Heart left ventricle (tissue), 16 donors: ENCODE measurements at places on chromosomes 5 and 9. TPM values are rescaled to one million over a fixed set of nuclear protein-coding genes. Genes with fewer than 3 reads are reported as not detected.

GRCh38 chr5:80761966-80762365 is 107.2 kb upstream of the DHFR start:
- no peak for DNase-seq

- DNase-seq = no peak
Observed at GRCh38 chr9:85067792-85068191, 398.3 kb downstream of the NTRK2 start.

- no peak for DNase-seq
Observed at GRCh38 chr9:34984049-34984448, 5.5 kb upstream of the DNAJB5 start.

DNA sequence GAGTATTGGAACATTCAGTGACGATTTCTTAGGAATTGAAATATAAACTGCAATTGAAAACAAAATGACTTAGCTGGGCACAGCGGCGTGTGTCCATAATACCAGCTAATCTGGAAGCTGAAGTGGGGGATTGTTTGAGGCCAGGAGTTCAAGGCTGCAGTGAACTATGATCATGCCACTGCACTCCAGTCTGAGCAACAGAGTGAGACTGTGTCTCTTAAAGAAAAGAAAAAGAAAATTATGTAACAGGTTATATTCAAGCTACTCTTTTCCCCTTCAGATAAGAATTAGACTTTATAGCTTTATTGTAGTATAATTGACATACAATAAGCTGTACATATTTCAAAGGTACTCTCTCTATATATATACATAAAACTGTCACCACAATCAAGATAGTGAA is 6.4 kb downstream of the SLC26A2 start:
- no peak for DNase-seq

DNA sequence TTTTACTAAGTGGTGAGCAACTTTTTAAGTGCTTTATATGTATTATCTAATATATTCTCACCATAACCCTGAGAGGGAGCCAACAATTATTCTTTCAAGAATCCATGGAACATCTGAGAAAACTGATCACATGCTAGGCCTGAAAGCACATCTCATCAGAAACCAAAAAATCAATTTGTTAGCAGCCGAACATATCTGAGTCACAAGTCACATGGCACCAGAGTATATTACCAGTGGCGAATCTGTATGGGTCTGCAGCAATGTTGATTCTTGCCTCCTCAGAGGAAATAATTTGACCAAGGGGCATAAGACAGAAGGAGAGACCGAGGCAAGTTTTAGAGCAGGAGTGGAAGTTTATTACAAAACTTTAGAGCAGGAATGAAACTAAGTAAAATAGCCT is 25.3 kb upstream of the SIL1 start:
- DNase-seq = no peak

- DNase-seq = peak; percentile 35
Observed at GRCh38 chr9:91421971-91422757, 1.5 kb downstream of the NFIL3 start.

- peak; percentile 32 for DNase-seq
Observed at GRCh38 chr9:113808391-113809358, 67.4 kb upstream of the ZNF618 start.

GRCh38 chr9:28542928-28543327 is 969.6 kb upstream of the C9orf72 start:
- no peak for DNase-seq

DNA sequence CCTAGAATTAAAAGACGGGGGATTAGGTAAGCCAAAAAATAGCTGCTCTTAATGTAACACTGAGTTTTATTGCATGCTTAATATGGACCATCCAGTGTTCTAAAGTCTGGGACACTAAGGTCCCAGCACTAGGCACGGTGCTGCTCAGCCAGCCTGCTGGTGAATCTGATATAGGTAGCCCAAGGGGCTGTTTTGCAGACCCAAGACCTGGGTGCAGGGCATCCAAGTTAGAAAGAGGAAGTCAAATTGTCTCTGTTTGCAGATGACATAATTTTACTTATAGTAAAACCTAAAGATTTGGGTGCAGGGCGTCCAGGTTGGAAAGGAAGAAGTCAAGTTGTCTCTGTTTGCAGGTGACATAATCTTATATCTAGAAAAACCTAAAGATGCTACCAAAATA is 17.8 kb downstream of the IFNA5 start:
- DNase-seq = no peak

DNA sequence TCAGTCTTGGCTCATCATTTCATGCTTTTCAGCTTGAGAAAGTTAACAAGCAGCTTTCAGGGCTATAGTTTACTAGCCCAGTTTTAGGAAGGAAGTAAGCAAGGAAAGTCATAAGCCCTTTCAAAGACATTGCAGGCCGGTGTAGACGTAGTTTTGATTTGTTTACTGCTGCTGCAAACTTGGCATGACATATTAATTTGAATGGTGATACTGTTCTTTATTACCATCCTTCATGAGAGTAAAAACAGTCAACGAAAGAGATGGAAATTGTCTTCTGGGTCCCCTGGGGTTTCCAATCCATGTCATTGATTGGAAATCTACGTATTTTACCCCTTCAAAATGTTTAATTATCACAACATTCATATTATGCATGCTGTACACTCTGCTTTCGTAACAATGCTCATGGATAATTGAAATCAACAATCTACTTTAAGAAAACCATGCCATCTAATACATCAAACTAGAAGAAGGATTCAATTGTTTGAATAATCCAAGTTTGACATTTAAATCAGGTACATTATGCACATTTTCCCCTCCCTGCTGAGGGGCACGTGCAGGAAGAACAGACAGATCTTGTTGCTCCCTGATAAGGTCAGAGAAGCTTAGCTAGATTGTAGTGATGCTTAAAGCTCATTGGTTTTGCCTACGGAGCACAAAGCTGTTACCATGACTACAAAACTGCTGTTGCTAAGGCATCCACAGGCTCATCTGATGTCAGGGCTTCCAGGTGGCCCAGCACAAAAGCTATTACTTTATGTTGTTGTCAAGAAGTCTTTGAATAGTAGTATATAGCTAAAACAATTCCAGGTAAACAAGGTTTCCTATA is 139.9 kb upstream of the PRLR start:
- no peak for DNase-seq

- no peak for DNase-seq
Observed at GRCh38 chr5:137167187-137167586, 331.9 kb downstream of the SPOCK1 start.

DNA sequence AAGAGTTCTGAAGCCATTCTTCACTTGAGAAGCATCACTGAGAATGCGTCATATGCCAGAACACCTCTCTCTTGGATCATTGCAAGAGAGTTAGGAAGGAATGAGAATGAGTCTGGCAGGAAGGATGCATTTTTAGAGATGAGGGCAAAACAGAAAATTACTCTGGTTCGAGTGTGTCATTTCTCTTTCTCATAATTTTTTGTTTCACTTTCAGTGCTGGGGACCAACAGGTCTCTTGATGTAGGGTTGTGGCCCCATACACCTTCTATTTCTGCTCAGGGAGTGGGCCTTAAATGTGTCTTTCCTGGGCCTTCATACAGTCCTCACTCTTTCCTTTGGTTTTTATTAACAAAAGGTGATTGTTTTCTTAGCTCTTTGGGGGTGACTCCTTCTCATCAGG is 302.4 kb downstream of the NR3C1 start:
- DNase-seq = no peak

DNA sequence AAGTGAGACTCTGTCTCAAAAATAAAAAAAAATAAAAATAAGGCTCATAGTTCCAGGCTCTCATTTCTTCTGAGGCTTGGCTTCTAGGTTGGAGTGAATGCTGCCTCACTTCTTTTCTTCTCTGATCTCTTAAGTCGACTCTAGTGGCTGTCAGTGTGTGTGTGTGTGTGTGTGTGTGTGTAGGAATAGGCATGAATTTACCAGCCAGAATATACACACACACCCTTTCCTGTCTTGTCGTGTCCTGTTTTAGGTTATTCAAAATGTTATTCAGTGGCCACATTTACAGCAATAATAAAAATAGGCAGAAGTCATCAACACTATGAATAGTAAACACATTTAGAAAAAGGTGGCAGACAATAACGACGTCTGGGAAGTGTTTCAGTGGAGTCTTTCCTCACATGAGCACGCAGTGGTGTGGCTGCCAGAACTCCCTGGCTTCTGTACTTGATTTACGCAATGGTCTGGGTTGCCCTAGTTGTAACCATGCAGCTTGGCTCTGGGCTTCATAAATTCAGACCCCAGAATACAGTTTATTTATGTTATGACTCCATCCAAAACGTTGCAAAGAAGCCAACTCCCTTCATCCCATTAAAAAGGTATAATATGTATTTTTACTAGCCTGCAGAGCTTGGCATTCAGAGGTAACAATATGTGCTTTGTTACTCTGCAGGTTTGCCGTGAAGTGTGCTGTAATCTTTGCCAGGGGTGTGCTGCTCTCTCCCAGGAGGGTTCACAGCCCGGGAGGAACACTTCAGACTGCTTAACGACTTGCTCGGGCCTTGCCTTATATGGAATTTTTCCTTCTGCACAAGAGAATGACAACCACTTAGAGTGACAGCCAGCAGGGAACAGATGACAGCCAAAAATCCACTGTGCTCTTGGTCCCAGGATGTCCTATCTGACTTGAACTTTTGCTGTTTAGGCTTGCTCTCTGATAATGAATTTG is 34.4 kb upstream of the PALM2AKAP2 start:
- DNase-seq = peak; percentile 65

DNA sequence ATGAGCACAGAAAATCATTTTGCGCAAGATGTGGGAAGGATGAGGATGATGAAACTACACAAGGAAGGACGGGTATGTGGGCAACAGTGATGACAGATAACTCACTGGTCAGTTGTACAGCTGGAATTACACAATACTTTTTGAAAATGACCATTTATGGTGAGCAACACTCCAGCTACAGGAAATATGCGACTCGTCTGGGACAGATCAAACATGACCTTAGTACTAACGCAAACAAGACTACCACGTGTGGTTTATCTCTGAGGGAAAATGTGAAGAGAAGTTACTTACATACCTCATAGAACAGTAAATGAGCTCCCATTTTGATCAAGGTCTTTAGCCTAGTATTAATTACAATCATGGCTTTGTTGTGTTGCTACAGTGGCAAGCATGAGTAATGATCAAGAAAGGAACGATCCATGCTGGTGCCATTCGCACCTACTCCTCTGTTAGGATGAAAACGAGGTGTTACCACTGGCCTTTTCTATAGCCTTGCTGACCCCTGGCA is 456.9 kb downstream of the BNC2 start:
- no peak for DNase-seq

DNA sequence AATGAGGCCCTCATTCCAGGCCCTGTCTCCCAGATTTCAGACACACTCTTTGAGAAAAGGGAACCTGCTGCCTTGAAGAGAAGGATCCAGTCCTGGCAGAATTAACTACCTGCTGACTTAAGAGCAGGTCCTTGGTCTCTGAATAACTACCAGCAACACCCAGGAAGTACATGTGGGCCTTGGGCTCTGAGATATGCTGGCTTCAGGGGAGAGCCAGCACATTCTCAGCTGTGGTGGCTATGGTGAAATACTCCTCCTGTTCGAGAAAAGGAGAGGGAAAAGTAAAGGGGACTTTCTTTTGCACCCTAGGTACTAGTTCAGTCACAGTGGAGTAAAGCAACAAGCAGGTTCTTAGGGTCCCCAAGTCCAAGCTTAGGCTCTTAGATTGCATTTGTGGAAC is 120.0 kb downstream of the HMHB1 start:
- DNase-seq = no peak

DNA sequence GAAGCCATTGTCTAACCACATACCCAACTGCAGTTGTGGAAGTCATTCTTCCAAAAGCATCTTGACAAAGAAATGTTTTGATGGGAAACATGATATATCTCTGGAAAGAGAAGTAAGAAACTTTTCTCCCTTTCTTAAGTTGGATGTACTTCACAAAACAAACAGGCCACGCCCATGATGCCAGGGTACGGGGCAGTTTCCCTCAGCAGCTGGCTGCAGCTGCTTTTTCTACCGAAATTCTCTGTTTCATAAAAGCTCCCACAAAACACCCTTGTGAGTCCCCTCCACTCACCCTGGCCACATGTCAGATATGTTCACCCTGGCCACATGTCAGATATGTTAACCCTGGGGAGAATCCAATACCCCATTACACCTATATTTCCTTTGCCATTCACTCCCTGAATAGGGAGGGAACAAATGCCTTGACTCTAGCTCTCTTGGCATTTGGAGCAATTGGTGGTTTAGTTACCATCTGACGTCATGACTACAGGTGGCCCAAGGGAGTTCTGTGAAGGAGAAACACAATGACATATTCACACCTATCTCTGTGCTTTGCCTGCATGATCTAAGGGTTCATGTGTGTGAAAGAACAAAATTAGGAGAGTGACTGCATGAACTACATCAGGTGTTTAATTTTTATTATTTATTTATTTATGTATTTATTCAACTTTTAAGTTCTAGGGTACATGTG is 103.0 kb downstream of the AOPEP start:
- DNase-seq = no peak

DNA sequence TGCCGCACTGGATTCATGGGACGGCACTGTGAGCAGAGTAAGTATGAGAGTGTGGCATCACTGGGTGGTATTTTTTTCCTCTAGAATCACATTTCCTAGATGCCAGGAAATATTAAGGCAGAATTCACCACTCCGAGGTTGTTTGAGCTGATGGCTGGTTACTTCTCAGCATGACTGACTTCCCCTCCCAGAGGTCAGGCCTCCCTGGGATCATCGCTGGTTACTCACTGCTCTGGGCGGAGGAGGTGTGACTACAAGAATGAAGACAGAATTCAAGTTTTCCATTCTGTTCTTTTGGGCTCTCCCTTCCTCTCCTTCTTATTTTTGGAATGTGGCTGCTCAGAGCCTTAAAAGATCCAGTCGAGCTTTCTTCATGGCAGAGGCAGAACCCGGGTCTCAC is 76.6 kb upstream of the PRRC1 start:
- no peak for DNase-seq

DNA sequence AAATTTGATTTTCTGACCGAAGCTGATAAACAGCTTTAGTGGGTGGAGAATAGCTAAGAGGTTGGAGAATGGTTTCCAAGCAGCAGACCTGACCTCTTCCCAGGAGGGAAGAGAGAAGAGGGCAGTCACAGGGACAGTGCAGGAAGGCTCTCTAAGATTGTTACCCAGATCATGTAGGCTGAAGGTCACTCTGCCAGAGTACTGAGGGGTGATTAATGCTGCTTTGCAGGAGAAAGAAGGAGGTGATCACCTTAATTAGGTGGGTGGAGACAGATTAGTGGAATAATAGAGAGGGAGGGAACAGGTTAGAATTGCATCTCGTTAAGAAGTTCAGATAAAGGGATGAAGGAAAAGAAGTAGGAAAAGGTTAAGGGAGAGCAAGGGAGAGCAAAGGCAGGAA is 440.5 kb downstream of the BRINP1 start:
- no peak for DNase-seq

Gene CDH10
- not detected for total RNA-seq

Gene EPB41L4B
- total RNA-seq = 4.5 TPM

Gene PAX5
- not detected for total RNA-seq

Gene F2RL2
- 1.3 TPM for total RNA-seq

Gene PITX1
- total RNA-seq = 0.39 TPM

Gene PCDHGB7
- total RNA-seq = 11.6 TPM
